ENCODE measurements at places on chromosomes 3 and 15.

GRCh38 chr3:36904641-36905040 lies 40.2 kb downstream of the TRANK1 start:
- DNase-seq, result no peak

DNA sequence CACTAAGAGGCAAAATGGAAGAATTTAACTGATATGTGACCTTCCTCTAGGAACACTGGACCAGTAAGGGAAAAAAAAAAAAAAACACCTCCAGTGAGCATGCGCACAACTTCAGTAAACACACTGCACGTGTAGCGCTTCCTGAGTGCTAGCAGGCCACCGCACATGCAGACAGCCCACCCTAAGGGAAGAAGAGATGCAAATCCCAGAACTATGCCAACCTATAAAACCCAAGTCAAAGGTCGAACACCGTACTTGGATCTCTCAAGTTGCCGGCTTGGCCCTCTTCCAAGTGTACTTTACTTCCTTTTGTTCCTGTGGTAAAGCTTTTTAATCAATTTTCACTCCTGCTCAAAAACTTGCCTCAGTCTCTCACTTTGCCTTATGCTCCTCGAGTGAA lies 64.5 kb upstream of the CADPS start:
- DNase-seq, result no peak

GRCh38 chr3:129034642-129035041 lies 25.9 kb upstream of the GP9 start:
- no peak for DNase-seq

DNA sequence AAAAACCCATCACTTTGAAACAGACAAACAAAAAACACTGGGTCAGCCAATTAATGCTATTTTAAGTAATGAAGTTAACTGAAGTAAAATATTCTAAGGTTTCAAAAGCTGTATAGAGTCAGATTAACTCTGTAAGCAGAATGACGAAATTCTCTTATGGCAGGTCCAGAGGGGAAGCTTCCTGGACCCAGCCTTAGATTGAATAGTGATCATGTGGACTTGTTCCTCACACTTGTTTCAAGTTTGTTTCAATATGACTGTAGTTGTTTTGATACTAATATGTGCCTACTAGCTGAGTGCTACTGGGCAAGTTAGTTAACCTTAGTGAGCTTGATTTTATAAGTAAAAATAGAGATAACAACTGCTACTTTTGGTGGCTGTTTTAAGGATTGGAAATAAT lies 32.6 kb downstream of the PLS1 start:
- DNase-seq, result no peak

GRCh38 chr3:7700977-7701376 lies 800.6 kb upstream of the LMCD1 start:
- DNase-seq, result no peak

GRCh38 chr3:179897231-179897630 lies 139.5 kb downstream of the PEX5L start:
- DNase-seq, result no peak
